ENCODE measurements at places on chromosomes 6 and 20. TPM values are rescaled to one million over a fixed set of nuclear protein-coding genes. Genes with fewer than 3 reads are reported as not detected.

The CAP2 gene
- total RNA-seq: not detected

The SLC4A11 gene
- total RNA-seq: 0.60 TPM

The FRK gene
- total RNA-seq: not detected

The FRMD1 gene
- total RNA-seq: not detected

The HNF4A gene
- total RNA-seq: not detected

The ITCH gene
- total RNA-seq: 44.2 TPM

The FGD2 gene
- total RNA-seq: 1.2 TPM

The ZSCAN23 gene
- total RNA-seq: 0.19 TPM

The C20orf144 gene
- total RNA-seq: 0.19 TPM

The ENPP1 gene
- total RNA-seq: 0.08 TPM

The SCUBE3 gene
- total RNA-seq: not detected

The COX4I2 gene
- not detected for total RNA-seq

The CDH26 gene
- total RNA-seq: 1.1 TPM

The GABRR1 gene
- total RNA-seq: not detected

The OR2W1 gene
- not detected for total RNA-seq

The BPIFB1 gene
- total RNA-seq: not detected

The UNC93A gene
- not detected for total RNA-seq

The GID8 gene
- 39.6 TPM for total RNA-seq

The RIMS1 gene
- not detected for total RNA-seq

The PSMB1 gene
- 98.8 TPM for total RNA-seq

Measured in CD4-positive, alpha-beta T cell (primary cell).